NCI-H1694 treated with DMSO at 0.1 percent for 48 hours (cell line): ENCODE measurements at places on chromosomes 1 and 21.

- no peak for DNase-seq
Measured at GRCh38 chr1:60235275-60235674, 161.7 kb upstream of the C1orf87 start.

- peak; percentile 46 for DNase-seq
Measured at GRCh38 chr1:200837931-200838571, 34.7 kb upstream of the GPR25 start.

DNA sequence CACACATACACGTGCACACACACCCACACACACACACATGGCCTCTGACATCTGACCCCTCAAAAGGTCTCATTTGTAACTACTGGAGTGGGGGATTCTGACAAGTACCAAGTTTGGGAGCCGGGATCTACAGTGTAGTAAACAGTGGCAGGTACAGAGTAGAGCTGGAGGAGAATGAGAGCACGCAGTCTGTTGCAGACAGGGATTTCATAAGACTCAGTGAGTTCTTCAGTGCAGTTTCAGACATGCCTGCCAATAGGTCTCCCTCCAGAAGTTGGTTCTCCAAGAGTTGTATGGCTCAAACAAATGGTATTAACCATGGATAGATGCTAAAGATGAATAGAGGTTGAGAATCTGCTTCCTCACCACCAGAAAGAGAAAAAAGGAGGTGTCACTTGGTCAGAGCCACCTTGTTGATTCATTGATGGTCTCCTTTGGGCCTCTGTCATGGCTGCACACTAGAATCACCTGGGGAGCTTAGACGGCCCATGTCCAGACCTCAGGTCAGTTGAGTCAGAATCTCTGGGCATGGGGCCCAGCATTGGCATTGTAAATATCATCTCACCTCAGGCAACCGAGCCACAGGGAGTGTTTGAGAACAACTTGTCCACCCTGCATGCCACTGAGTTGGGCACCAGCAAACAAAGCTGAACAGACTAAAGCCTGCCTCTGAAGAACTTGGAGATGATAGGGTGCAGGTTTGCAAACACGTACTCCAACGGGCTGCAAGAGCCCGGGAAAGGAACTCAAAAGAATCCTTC is 122.1 kb downstream of the EDEM3 start:
- no peak for DNase-seq

DNA sequence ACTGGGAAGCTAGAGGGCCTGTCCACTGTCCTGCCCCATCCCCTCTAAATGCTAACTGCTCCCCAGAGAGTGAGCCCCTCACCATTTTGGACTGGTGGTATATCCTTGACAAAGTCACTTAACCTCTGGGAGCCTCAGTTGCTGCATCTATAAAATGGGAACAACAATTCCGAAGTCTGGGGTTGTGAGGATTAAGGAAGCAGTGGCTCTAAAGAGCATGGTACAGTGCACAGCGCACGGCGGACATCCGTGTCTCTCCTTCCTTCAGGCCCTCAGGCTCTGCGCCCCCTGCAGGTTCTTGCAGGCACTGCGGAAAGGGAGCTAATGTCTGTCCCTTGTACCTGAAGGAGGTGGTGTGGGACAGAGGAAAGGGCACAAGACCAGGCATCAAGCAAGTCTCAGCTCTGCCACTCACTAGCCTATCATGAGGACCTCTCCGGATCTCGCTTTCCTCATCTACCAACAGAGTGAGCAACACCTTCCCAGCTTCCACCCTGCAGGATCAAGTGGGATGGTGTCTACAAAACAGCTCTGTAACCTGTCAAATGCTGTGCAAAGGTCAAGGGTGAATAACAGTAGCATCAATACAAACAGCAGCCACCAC is 20.1 kb downstream of the ECE1 start:
- DNase-seq = peak; percentile 10

DNA sequence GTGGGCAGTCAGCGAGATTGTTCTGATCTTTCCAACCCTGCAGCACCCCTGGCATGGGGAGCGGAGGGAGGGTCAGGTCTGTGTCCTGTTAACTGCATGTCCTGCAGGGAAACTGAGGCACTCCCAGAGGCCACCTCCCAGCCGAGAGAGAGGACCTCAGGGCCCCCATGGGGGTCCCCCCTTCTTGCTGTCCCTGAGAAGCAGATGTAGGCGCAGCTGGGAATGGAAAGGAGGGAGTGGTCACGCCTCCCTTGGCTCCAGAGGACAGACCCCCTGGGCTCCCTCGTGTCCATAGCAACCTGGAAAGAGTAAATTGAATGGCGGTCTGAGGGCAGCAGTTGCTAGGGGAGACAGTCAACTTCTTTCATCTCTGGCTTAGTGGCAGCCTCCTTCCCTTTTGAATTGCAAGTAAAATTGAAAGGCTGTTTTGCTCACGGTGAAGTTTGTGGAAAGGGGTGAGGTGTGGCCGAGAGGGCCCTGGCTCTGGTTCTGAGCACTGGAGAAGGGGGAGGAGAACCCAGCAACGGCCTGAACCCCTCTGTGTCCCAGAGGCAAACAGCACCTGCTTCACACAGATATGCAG is 4.9 kb downstream of the CROCC start:
- DNase-seq = no peak

DNA sequence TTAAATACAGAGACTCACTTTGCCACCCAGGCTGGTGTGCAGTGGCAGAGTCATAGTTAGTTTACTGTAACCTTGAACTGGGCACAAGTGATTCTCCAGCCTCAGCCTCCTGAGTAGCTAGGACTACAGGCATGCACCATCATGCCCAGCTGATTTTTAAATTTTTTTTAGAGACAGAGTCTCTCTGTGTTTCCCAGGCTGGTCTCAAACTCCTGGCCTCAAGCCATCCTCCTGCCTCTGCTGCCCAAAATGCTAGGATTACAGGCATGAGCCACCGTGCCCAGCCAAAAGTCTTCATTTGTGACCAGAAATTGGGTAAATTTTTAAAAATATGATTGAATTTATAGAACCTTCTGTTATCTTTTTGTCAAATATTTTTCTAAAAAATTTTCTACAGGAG is 17.9 kb upstream of the TARS2 start:
- no peak for DNase-seq

GRCh38 chr1:94721240-94721639 is 98.9 kb upstream of the SLC44A3 start:
- DNase-seq = no peak

DNA sequence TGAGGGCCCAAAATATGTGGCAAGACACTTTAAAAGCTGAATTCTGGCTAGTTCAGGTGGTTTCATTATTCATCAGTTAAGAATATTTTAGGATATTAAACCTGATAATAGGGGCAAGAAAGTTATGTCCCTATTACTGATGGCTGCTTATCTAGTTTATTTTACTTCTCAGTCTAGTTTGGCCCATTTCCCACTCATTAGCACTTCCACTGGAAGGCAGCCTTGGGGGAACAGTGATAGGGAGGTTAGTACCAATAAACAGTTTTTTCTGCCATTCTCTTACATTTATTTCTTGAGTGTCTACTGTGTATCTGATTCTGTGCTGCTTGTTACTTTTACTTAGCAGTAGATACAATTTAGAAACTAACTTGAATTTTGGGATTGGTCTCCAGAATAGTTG is 9.0 kb downstream of the PPP1R12B start:
- DNase-seq = no peak

DNA sequence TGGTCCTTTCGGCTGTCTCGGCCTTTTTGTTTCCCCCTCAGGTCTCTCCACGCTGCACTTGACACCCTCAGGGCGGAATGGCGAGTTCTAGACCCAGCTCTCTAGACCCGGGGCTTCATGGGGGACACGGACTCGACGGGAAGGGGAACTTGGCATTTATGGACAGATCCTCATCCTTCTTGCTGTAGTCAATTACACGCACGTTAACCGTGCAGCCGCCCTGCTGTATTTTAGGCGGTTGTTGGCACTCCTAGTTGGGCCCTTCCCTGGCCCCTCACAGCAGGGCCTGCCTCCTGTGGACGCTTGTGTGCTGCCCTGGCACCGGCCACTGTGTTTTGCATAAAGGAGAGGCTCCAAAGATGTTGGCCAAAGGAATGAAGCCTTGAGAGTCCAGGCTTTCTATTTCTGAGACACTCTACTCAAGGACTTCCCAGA is 558 bp upstream of the BTG3 start:
- DNase-seq = no peak

GRCh38 chr1:240877605-240878004 is 265.6 kb upstream of the GREM2 start:
- DNase-seq = no peak

- peak; percentile 59 for DNase-seq
Measured at GRCh38 chr1:53410701-53411100, 48.5 kb upstream of the DMRTB1 start.

- DNase-seq = no peak
Measured at GRCh38 chr1:229093609-229094336, 177.1 kb upstream of the RAB4A start.

DNA sequence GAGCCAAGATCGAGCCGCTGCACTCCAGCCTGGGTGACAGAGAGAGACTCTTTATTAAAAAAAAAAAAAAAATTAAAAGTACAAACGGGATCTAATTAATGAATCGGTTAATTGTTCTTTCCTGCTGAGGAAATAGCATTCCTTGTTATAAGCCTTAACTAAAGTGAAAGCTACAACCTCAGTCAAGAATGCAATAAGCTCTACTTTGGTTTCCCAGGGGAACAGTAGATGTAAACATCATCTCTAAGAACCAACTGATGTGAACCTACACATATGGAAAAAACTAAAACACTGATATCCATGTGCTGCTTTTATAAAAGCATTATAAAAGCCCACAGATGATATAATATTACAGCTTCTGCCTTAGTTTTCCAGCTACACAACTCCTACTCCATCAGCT is 41.9 kb downstream of the LPGAT1 start:
- DNase-seq = no peak

DNA sequence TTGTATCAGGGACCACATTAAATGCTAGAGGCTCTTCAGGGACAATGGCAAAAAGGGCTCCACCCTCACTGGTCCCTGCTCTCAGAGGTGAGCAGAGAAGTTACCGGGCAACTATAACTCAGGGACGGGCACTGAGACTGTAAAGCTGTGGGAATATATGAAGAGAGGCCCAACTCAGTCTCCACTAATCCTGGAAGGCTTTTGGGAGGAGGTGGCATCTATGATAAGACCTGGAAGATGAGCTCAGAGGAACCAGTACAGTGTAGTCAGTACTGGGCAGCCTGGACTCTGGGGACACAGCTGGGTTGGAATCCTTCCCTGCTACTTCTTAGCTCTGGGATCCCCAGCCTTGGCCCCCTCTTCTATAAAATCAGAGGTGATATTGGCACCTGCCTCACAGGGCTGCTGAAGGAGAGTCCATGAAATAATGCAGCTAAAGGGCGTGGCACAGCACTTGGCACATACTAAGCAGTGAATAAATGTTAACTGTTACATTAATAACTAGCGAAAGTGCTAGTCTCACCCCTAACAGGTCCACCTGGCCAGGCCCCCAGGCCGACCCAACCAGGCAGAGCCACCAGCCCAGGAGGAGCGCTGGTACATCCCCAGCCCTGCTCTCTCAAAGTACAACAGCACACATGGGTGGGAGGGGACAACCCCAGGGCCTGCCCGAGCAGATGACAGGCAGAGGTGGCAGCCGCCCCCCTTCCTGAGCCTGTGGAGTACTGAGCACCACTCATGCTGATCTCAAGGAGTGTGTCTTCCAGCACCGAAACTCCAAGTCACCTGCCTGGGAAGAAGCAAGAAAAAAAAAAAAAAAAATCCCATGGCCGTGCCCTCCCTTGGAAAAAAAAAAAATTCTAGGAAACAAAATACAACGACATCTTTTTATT is 62.7 kb downstream of the CASZ1 start:
- peak; percentile 27 for DNase-seq

- no peak for DNase-seq
Measured at GRCh38 chr1:106651028-106651762, 405.3 kb upstream of the PRMT6 start.

GRCh38 chr1:212718499-212718898 is 18.9 kb upstream of the BATF3 start:
- no peak for DNase-seq

GRCh38 chr1:232484856-232485255 is 145.1 kb downstream of the SIPA1L2 start:
- no peak for DNase-seq
